ENCODE measurements at places on chromosomes 11 and 22.
A peak's percentile ranks its signal among the peaks of the same experiment; 100 is the strongest.

- DNase-seq = no peak
Observed at GRCh38 chr11:10663990-10664389, 29.6 kb downstream of the IRAG1 start.

DNA sequence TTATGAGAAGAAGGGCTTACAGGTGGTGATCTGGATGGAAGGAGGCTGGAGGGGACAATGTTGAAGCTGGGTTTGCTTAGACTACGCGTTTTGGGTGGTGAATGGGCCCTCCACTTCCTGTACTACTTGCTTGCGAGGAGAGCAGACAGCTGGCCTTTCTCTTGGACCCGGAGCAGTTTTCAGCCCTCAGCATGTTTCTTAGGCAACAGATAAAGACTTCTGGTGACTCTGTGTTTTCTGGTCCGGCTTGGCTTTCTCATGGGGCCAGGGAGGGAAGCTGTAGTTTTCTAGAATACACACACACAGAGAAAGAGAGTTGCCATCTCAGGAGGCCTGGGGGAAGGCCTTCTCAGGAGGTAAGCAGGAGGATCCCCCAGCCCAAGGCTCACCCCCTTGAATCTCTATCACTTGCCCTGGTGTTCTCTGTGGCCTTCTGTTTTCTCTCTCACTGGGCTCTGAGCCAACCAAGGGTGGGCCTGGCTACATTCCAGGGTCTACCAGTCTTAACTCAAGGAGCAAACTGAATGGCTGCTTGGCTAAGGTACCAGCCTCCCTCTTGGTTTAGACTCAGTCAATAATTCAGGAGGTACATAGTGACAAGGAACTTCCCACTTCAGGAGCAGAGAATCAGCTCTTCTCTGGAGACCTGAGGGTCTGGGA is 2.4 kb downstream of the CCS start:
- no peak for DNase-seq

DNA sequence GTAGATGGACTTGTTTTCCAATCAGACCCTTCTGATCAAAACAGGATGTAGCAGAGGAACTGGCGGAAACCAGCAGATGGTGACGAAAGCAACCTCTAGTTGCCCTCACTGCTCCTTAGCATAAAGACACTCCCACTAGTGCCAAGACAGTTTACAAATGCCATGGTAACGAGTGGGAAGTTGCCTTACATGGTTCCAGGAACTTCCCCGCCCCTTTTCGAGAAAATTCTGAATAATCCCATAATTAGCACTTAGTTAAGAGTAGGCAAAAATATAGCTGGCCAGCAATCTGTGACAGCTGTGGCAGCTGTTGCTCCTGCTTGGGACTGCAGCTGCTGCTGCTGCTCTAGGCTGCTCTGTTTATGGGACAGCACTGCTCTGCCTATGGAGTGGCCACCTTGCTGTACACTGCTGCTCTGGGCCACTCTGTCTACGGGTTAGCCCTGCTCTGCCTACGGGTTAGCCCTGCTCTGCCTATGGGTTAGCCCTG is 33.4 kb upstream of the SORL1 start:
- peak; percentile 47 for DNase-seq

DNA sequence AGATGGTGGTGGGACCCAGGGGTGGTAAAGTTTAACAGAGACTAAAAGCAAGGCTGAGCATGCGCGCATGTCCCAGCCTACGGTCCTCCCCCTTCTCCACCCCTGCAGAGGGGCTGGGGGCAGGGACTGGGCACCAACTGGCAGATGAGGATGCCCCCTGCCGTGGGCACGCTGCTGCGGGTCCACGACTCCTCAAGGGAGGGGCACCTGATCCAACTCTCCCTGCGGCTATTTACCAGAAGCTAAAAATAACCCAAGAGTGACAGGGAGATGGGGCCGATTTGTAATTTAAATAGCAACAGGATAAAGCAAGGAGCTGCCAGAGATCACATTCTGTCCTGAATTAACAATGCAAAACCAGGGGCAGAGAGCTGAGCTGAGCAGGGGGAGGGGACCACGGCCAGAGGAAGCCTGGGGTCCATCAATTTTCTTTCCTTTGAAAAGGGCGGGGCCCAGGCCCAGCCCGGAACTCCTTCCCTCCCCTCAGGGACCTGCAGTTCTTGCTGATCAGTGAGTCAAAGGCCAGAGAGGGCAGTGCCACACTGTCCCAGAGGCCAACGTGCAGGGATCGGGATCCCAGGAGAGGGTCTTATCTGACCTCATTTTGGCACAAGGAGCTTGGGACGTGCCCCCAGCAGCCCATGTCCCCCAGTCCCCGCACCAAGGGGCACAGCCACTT is 8.1 kb upstream of the DGKZ start:
- DNase-seq = no peak

- no peak for DNase-seq
Observed at GRCh38 chr22:30411780-30412179, 13.8 kb upstream of the MTFP1 start.

DNA sequence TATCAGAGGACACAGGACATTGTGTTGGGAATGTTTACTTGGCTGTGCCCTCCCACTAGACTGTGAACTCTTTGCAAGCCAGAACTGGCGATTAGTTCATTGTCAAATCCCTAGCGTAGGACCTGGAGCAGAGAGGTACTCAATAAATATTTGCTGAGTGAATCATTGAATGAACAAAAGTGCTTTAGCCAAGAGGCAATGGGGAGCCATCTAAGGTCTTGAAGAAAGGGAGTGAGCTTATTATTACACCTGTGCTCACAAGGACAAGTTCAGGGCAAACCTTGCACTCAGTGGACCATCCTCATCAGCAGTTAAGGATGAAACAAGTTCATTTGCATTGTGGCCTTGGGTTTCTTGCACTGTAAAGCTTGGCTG is 1.1 kb upstream of the RASSF10 start:
- DNase-seq = no peak

DNA sequence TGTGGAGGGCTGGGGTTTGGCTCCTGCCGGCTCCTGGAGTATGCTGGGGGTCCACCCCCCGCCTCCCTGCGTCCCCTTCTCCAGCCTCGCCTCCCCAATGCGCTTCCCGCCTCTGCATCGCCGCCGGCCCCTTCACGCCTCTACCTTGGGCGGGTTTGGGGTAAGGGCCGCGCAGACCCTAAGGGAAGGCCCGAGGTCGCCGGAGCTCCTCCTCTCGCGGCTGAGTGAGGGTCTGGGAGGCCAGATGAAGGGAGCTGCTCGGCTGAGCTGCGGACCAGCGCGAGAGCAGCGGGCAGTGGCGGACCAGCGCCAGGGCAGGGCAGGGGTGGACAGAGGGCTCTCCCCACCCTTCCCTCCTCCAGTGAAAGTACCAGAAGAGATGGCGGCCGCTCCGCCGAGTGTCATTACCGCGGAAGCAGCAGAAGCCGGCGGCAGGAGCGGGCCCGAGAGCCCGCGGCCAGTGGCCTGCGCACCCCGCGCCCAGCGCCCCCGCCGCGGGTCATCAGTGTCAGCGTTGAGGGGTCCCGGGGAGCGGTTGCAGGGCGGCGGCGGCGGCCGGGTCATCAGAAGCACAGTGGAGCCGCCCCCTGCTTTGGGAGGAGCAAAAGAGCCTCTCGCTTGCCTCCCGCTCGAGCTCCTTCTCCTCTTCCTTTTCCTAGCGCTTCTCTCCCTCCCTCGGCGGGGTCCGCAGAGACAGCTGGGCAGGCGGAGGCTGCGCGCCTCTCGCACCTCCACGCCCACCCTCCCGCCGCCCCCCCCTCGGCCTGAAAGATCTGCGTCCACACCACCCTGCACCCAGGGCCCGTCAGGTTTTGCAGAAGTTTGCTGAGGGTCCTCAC is 255.6 kb upstream of the CADM1 start:
- no peak for DNase-seq

DNA sequence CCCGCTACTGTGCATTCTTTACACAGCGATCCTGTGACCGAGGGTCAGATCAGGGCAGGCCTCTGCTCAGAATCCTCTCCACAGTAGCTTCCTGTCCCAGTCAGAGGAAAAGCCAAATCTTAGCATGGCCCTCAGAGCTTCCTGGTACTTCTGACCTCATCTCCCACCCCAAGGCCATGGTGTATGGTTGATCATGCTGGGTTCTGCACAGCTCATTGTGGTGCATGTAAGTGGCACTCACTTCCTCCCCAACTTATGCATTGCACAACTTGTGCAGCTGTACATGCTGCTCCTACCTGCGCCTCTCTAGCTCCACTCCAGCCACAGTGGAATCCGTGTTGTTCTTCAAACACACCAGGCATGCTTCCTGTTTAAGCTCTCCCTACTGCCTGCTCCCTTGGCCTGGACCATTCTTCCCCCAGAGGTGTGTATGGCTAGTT is 20.3 kb downstream of the BMAL1 start:
- no peak for DNase-seq

DNA sequence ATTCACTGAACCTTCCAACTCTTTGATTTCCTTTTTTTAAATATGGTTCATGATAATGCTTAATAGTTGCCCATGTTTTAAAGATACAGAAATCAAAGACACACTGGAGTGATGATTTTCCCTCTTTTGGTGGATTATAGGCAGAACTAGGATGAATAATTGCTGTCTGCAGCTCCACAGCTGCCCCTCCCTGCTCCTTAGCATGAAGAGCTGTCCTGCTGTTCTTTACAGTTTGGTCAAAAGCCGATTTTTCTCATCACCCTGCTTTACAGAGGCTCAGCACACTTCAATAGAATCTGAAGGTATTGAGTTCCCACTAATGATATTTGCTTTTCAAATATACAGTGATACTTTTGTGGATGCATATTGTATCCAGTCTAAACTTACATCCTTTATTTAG is 202.6 kb downstream of the AASDHPPT start:
- DNase-seq = no peak

DNA sequence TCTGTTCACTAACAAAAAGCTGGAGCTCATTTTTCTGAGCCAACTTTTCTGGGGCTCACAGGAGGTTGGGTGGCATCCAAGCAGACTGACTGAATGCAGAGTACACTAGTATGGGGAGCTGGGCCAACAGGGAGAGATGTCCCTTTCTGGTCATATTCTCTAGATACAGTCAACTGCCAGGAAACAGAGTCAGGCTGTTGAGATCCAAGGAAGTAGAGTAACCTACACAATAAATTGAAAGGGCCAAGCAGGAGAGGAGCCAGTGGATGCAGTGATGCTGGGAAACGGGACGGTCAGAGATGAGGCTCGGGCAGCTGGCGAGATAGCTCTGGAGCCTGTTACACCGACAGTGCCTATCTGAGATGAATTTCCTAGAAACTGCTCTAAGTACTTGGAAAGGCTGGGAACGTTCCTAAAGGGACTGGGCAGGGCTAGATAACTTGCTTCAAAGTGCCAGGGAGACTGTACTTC is 71.1 kb downstream of the LARGE2 start:
- DNase-seq = no peak

DNA sequence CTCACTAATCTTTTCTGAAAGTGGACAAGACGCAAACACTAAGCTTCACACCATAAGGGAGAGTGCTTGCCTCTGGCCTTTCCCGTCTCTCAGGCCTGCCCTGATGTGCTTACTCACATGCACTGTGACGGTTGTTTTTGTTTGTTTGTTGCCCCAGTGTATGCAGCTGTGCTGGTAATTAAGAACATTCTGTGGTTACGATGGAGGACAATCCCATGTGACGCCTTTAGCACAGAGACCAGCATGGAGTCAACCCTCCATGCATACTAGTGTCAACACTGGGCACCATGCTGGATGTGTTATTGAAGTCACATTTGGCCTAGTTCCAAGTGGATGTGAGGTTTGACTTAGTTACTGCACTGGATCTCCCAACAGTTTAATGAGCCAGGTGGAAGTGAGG is 27.8 kb upstream of the CDON start:
- DNase-seq = no peak

GRCh38 chr11:13386567-13386966 is 76.5 kb downstream of the BTBD10 start:
- no peak for DNase-seq

DNA sequence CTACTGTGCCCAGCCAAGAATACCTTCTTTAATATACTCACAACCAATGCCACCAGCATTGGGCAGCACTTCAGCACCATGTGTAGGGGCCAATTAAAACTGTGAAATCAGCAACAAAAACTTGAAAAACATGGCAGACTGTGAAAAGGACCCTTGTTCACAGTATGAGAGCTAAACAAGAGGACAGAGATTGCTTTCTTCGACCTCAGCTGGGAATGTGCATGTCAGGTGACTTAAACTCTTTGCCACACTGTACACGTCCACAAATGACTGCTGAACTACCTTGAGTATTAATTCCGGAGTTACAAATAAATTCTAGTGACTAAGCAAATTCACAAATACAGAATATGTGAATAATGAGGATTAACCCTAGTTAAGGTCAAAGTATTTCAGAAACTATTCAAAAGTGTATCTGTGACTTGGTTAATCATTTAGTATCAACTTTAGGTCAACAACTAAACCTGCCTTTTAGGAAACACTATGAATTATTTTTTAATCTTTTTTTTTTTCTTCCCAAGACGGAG is 33.0 kb downstream of the DDX6 start:
- no peak for DNase-seq

- no peak for DNase-seq
Observed at GRCh38 chr22:44158816-44159215, 21.9 kb upstream of the PARVG start.

DNA sequence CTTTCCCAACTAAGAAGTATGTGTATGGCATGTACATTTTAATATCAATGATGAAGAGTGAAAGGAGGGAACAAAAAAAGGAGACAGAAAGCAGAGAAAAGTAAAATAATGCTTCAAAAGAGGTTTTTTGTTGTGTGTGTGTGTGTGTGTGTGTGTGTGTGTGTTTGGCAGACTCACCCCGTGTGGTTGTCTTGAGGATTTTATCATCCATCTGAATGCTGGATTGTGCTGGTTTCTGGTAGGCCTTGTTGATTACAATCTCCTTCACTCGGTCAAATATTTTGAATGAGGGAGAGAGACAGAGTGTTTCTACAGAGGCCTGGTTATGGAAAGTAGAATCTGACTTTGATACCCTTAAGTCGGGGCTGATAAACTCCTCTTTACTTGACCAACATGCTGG is 128.5 kb downstream of the ENTHD1 start:
- no peak for DNase-seq

- no peak for DNase-seq
Observed at GRCh38 chr11:126434950-126435335, 79.5 kb downstream of the ST3GAL4 start.

DNA sequence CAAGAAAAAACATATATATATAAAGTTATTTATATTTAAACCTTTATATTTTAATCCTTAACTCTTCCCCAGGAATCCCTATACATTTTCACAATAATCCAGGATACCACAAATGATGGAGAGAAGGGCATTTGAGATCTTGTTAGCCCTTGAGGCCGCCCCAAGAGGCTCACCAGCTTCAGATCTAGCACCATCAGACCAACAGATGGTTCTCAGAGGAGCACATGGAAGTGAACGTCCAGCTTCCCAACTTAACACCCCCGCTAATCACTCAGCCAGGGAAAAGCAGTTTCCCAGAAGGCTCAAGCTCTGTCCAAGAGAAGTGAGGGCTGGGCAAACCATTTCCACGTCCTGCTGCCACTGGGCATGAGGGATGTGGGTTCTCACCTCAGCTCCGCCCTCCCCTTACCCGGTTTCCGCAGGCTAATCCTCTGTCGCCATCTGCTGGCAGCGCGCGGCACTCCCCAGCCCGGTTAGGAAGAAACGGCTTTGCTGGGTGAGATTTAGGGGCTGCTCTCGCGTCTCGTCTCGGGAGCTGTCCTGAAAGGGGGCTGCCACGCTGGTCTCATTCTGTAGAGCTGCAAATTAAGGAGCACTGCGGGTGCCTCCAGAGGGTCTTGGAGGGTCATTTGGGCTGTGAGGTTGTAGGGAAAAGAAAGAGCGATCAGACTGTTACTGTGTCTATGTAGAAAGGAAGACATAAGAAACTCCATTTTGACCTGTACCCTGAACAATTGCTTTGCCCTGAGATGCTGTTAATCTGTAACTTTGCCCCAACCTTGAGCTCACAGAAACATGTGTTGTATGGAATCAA is 6.8 kb upstream of the FAM111A start:
- peak; percentile 89 for DNase-seq

GRCh38 chr11:128716661-128717210 is 22.9 kb downstream of the FLI1 start:
- peak; percentile 51 for DNase-seq
